ENCODE measurements at places on chromosomes 2 and 18.

GRCh38 chr2:219947575-219947974 is 320.1 kb downstream of the SLC4A3 start:
- H3K4me1 ChIP-seq: no peaks in the 10 kb centered on the region
- no peaks in the 10 kb centered on the region for H3K27me3 ChIP-seq
- no peaks in the 10 kb centered on the region for H3K36me3 ChIP-seq
- H3K27ac ChIP-seq: no peak overlapping the region
- DNase-seq: no peak

DNA sequence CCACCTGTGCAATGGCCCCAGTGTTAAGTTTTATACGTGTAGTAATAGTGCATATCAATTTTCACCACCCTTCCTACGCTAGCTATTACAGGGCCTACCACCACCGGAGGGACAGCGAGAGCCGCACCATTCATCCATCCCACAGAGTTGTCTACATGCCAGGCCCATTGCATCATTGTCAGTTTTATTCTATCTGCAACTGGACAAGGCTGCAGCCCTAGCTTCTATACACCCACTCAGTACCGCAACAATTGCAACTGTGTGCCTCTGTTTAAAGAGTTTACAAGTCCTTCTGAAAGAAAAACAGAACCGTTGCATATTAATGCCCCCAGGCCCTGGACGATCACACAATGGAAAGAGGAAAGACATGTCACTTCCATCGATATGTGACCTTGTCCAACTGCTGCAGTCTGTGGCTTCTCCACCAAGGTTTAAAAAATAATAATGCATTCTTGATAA is 58.6 kb downstream of the ZEB2 start:
- H3K4me3 ChIP-seq: no peak overlapping the region
- H3K27me3 ChIP-seq: no peaks in the 10 kb centered on the region
- peaks cover 31% of the 10 kb centered on the region for H3K4me1 ChIP-seq
- no peak overlapping the region for H3K27ac ChIP-seq

- H3K27me3 ChIP-seq: peaks cover 78% of the 10 kb centered on the region
- no peaks in the 10 kb centered on the region for H3K36me3 ChIP-seq
- H3K4me3 ChIP-seq: no peak overlapping the region
These were observed 7.3 kb downstream of the EMX1 start for GRCh38 chr2:72924353-72925240.

GRCh38 chr2:30325600-30326328 is 94.4 kb downstream of the LBH start:
- peak overlapping the region; percentile 79 for H3K27ac ChIP-seq
- peak overlapping the region; percentile 23 for H3K4me3 ChIP-seq
- H3K27me3 ChIP-seq: no peaks in the 10 kb centered on the region
- H3K36me3 ChIP-seq: no peaks in the 10 kb centered on the region
- DNase-seq: peak; percentile 49

DNA sequence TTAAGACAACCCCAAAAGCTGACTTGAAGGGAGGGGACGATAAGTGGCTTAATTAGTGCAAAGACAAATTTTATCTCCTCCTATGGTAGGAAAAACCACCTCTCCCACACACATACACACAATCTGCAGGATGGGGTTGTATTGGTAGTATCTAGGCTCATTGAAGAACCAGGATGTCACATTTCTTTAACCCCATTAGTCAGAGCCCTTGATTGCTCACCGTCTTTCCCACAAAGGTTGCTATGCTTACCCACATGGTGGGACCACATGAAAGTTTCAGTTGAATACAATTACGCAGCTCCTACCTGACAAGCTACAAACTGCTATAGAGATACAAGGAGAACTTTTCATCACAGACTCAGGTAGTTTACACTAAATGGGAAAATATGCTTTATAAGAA is 765.0 kb upstream of the CELF4 start:
- H3K4me3 ChIP-seq: no peak overlapping the region
- H3K27me3 ChIP-seq: no peaks in the 10 kb centered on the region
- no peaks in the 10 kb centered on the region for H3K4me1 ChIP-seq
- no peak for DNase-seq
- H3K27ac ChIP-seq: no peak overlapping the region

DNA sequence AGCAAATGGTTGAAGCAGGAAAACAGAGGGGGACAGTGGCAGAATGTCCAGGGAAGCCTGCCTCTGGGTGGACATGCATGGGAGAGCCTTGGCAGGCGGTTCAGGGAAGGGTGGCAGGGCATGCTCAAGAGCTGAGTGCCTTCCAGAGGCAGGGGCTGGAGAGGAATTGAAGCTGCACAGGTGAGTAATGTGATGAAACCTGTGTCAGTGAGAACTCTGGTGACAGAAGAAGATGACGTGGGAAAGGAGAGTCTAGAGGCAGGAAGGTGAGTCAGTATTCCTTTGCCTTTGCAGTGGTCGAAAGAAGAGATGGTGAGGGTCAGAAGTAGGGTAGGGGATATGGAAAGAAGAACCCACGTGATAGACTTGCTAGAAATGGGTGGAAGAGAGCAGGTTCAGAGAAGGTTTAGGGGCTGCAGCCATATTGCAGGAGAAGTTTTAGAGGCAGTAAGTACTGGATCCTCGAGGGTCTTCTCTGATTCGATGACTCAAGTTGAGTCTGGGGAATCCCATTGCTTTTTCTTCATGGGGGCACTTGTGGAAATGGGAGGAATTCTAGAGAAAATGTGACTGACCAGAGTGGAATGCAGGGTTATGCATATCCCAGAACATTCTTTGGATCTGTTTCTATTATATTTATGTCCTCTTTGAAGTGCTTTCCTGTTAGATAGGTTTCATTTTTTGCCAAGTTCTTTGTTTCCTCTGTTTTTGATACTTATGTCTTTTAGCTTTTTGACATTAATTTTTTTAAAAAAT is 37.4 kb downstream of the TMEM87B start:
- H3K27ac ChIP-seq: no peak overlapping the region
- no peak for DNase-seq
- H3K27me3 ChIP-seq: no peaks in the 10 kb centered on the region
- peaks cover 12% of the 10 kb centered on the region for H3K4me1 ChIP-seq
- H3K4me3 ChIP-seq: no peak overlapping the region
- peaks cover 60% of the 10 kb centered on the region for H3K36me3 ChIP-seq

GRCh38 chr2:171034315-171034714 is 105.3 kb downstream of the GORASP2 start:
- no peaks in the 10 kb centered on the region for H3K4me1 ChIP-seq
- H3K4me3 ChIP-seq: no peak overlapping the region
- peaks cover 18% of the 10 kb centered on the region for H3K36me3 ChIP-seq
- no peak for DNase-seq

DNA sequence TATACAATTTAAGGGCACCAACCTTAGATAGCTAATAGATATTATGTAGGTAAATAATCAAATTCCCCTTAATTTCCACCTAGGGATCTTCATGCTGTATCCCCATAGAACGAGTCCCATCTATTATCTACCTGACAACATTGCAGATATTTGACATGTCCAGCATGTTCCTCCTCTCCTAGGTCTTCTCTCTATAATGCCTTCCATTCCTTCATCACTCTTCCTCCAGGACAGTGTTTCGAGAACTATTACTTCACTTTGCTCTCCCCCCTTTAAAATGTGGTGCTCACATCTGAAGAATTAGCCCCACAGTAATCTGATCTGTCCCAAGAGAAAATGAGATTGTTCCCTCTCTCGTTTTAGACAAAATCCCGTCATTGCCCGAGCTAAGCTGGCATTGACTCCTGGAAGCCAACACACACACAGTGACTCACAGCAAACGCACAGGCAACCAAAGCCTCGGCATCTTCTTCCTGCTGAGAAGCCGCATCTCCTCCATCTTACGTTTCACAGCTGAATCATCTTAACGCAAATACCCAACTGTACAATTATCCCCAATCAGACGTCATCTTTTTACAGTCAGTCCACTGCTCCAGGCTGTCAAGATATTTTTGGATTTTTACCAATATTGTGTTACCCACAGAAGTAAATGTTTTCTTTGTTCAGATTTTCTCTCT is 162.9 kb upstream of the AGAP1 start:
- no peaks in the 10 kb centered on the region for H3K36me3 ChIP-seq
- H3K4me1 ChIP-seq: no peaks in the 10 kb centered on the region
- H3K27me3 ChIP-seq: no peaks in the 10 kb centered on the region
- DNase-seq: no peak

- H3K36me3 ChIP-seq: no peaks in the 10 kb centered on the region
- no peak overlapping the region for H3K27ac ChIP-seq
- no peak overlapping the region for H3K4me3 ChIP-seq
- H3K27me3 ChIP-seq: no peaks in the 10 kb centered on the region
- no peak for DNase-seq
- peaks cover 58% of the 10 kb centered on the region for H3K4me1 ChIP-seq
These were observed 7.7 kb upstream of the ARID5A start for GRCh38 chr2:96528700-96529375.

- DNase-seq: no peak
- H3K4me3 ChIP-seq: no peak overlapping the region
- no peaks in the 10 kb centered on the region for H3K36me3 ChIP-seq
- no peaks in the 10 kb centered on the region for H3K27me3 ChIP-seq
- H3K27ac ChIP-seq: no peak overlapping the region
- H3K4me1 ChIP-seq: no peaks in the 10 kb centered on the region
These were observed 606 bp upstream of the TOGARAM2 start for GRCh38 chr2:28980368-28981015.

GRCh38 chr2:220117025-220117424 is 489.6 kb downstream of the SLC4A3 start:
- H3K4me3 ChIP-seq: no peak overlapping the region
- H3K27ac ChIP-seq: no peak overlapping the region
- no peaks in the 10 kb centered on the region for H3K27me3 ChIP-seq
- DNase-seq: no peak

DNA sequence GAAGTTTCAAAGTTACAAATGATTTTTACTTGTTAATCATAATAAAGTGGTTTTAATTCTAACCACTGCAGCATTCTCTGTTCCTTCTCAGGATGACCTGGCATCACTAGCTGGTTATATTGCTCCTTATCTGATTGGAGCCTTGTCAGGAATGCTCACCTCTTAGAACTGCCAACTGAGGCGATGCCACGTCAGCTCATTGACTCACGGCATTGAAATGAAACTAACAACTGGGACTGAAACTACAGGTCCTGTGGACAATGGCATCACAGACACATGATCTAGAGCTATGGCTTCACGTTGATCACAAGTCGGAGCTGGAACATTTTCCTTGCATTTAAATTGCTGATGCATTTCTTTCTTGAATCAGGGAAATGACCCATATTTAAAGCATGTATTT is 54.9 kb upstream of the MAP2 start:
- no peak overlapping the region for H3K4me3 ChIP-seq
- no peak for DNase-seq
- H3K27me3 ChIP-seq: no peaks in the 10 kb centered on the region
- H3K36me3 ChIP-seq: no peaks in the 10 kb centered on the region
- no peak overlapping the region for H3K27ac ChIP-seq

DNA sequence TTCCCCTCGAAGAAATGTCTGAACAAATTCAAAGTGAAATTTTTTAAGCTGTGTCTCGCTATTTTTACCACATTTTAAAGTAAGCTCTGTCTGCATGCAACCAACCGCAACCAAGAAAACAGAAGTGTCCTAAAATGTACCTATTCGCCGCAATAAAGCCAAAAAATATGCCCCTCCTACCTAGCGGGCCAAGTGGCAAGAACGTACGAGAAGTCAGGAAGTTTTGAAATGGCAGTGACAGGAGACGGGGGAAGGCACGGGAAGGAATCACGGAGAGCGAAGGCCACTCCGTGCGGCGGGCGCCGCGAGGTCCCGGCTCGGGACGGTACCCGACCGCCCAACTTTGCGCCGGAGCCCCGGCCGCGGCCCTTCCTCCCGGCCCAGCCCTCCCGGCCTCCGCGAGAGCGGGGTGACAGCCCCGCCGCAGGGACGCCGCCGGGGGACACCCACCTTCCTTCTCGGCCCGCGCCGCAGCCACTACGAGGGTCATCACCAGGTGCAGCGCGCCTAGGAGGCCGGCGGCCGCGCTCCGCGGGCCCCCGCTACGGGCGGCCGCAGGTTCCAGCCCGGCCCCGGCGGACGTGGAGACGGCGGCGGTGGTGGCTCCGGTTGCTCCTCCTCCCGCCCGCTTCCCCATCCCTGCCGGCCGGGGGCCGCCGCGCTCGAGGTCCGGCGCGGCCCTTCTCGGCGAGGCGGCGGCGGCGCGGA is 568 bp downstream of the TMEM131 start:
- H3K4me1 ChIP-seq: peaks cover 39% of the 10 kb centered on the region
- H3K4me3 ChIP-seq: peak overlapping the region; percentile 86
- no peaks in the 10 kb centered on the region for H3K27me3 ChIP-seq
- DNase-seq: peak; percentile 90
- no peaks in the 10 kb centered on the region for H3K36me3 ChIP-seq

DNA sequence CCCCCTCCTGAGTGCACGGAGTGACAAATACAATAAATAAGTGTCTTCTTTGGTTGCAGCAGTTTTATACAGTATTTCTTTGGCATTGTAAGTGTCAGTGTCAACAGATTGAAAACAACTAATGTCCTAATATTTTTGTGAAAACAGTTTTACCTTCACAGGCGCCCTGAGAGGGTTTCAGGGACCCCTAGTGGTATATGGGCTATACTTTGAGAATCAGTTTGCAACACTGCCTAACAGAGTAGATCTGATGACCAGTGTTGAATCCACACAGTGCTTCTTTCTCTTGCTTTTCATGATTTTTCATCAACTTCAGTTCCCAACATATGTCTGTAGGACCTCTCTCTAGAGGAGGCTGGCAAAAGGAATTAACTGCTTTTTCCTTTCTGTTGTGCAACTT is 162.2 kb downstream of the PRPF40A start:
- DNase-seq: no peak
- H3K27ac ChIP-seq: no peak overlapping the region
- H3K36me3 ChIP-seq: no peaks in the 10 kb centered on the region
- no peaks in the 10 kb centered on the region for H3K4me1 ChIP-seq

GRCh38 chr2:37459095-37459981 is 114.9 kb downstream of the QPCT start:
- H3K36me3 ChIP-seq: no peaks in the 10 kb centered on the region
- no peak overlapping the region for H3K4me3 ChIP-seq
- no peaks in the 10 kb centered on the region for H3K4me1 ChIP-seq
- no peaks in the 10 kb centered on the region for H3K27me3 ChIP-seq
- no peak for DNase-seq

- DNase-seq: no peak
- no peaks in the 10 kb centered on the region for H3K36me3 ChIP-seq
- no peaks in the 10 kb centered on the region for H3K4me1 ChIP-seq
- H3K27me3 ChIP-seq: no peaks in the 10 kb centered on the region
These were observed 209.0 kb downstream of the MC4R start for GRCh38 chr18:60163622-60164021.

DNA sequence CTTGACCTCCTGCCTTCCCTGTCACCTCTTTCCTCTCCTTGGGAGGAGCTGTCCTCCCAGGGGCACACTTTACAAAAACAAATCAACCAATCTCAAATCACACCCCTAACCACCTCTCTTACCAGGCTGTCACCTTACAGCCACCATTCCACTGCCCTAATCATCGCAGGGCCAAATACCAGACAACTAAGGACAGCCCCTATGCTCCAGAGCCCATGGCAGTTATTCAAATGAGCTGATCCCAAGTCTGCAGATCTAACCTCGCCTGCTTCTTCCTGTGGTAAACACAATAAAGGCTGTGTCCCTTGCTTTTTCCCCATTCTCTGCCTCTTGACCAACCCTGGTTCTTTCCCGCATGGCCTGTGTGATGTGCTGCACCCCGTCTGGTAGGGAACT is 154.2 kb upstream of the CNTNAP5 start:
- no peaks in the 10 kb centered on the region for H3K36me3 ChIP-seq
- H3K27ac ChIP-seq: no peak overlapping the region
- no peak for DNase-seq
- H3K27me3 ChIP-seq: no peaks in the 10 kb centered on the region
- no peaks in the 10 kb centered on the region for H3K4me1 ChIP-seq

GRCh38 chr2:6749962-6750361 is 115.7 kb downstream of the CMPK2 start:
- H3K4me1 ChIP-seq: no peaks in the 10 kb centered on the region
- H3K36me3 ChIP-seq: no peaks in the 10 kb centered on the region

Data from B cell (primary cell).